ENCODE measurements at places on chromosomes 5 and 9.

GRCh38 chr5:31770998-31771397 is 132.1 kb downstream of the PDZD2 start:
- no peak for DNase-seq

GRCh38 chr5:87120518-87121303 is 147.0 kb upstream of the RASA1 start:
- DNase-seq, result no peak

- no peak for DNase-seq
These were observed 154.3 kb downstream of the C5orf15 start for GRCh38 chr5:133814152-133814551.

DNA sequence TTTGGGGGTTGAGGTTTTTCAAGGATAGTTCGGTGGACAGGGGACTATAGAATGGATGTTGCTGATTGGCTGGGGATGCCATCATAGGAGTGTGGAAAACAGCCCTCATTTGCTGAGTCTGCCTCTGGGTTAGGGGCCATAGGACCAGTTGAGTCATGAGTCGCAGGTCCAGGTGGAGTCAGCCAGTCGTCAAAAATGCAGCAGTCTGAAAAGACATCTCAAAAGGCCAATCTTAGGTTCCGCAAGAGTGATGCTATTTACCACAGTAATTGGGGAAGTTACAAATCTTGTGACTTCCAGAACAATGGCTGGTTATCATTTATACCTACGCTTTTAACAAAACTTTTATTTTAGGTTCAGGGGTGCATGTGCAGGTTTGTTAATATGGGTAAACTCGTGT is 276.0 kb upstream of the DMRT1 start:
- no peak for DNase-seq

DNA sequence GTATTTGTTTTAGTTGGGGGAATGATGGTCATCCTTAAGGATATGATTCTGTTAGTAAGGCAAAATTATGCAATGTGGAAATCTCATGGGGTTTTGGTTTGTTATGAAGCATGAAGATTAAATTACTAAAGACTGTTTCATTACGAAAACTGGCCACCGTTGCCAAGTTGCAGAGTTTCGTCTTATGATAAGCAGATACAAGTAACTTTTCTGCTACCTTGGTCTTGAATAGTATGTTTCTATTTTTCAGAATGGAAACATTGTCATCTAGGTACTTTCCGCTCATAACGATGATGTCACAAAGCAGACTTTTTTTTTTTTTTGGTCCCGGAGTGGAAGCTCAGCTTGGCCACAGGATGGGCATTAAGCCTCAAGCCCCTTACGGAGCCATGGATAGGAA is 4.2 kb downstream of the CCNI2 start:
- DNase-seq, result no peak

- no peak for DNase-seq
These were observed 172.1 kb downstream of the TSSK1B start for GRCh38 chr5:113262674-113263073.
